ENCODE measurements at places on chromosomes 2 and 18. TPM values are rescaled to one million over a fixed set of nuclear protein-coding genes. Genes with fewer than 3 reads are reported as not detected.

Gene ABCG5
- 0.16 TPM for polyA plus RNA-seq

Gene TSPYL6
- 53.9 TPM for polyA plus RNA-seq

Gene WNT10A
- 2.1 TPM for polyA plus RNA-seq

Gene VSNL1
- polyA plus RNA-seq, result 0.46 TPM

Gene HOXD12
- not detected for polyA plus RNA-seq

Data from testis (tissue), 5 donors.